ENCODE measurements at places on chromosomes 2 and 18.
A peak's percentile ranks its signal among the peaks of the same experiment; 100 is the strongest.

DNA sequence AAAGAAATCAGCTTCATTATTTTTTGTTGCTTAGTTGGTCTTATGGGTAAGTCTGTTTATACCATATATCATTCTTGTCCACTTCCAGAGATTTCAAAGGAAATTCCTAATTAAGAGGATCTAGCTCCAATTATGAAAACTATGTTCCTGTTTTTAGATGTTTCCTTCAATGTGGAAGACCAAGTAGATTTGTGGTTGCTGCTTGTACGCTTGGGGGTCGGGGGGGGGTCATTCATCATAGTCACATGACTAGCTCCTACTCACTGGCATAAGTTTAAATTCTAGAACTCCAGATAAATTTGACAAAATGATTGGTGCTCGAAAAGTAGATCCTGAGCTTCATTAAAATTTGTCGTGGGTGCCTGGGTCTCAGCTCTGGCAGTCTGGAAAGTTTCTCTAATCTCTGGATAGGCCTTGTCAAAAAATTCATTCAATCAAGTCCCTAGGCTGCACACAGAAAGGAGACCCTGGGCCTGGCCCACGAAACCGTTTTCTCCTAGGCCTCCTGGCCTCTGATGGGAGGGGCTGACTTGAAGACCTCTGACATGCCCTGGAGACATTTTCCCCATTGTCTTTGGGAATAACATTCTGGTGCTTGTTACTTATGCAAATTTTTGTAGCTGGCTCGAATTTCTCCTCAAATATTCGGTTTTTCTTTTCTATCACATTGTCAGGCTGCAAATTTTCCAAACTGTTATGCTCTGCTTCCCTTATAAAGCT lies 62.5 kb downstream of the MEP1B start:
- no peak for DNase-seq

DNA sequence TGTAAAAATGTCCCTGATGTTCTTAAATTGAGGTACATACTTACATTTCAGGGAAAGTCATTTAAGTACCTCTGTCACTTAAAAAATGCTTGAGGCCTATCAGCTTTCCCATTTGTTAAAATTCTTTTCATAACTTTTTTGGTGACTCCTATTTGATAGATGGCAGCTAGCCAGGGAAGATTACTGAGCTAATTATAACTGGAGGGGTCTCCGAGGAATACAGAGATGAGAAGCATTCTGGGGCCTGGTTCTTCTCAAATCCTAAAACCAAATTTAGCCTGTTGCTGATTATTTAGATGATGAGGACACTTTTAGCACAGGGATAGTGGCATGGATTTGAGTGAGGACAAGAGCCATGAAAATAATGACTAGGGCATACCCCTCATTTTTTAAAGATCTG lies 4.8 kb downstream of the UGP2 start:
- DNase-seq = no peak

GRCh38 chr2:191247381-191248057 lies 2.3 kb downstream of the MYO1B start:
- DNase-seq = no peak

GRCh38 chr2:168910330-168910729 lies 9.2 kb downstream of the G6PC2 start:
- DNase-seq = peak; percentile 71

GRCh38 chr2:192544371-192544955 lies 349.7 kb upstream of the TMEFF2 start:
- no peak for DNase-seq

Data from NCI-H146 (cell line).